ENCODE measurements at places on chromosomes 12 and 14.

DNA sequence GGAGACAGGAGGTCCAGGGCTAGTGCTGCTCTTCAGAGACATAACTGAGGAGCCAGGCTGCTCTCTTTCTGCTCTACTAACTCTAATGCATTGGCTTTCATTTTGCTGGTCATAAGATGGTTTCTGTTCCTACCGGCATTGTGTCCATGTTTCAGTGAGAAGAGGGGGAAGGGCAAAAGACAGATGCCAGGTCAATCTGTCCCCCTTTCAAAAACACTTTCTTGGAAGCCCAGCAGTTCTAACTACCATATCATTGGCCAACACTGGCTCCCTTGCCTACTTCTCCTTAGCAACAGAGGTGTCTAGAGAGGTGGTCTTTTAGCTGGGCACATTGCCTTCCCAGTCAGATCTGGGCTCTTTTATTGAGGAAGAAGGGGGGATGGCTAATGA lies 63.9 kb downstream of the TGFB3 start:
- DNase-seq = no peak

DNA sequence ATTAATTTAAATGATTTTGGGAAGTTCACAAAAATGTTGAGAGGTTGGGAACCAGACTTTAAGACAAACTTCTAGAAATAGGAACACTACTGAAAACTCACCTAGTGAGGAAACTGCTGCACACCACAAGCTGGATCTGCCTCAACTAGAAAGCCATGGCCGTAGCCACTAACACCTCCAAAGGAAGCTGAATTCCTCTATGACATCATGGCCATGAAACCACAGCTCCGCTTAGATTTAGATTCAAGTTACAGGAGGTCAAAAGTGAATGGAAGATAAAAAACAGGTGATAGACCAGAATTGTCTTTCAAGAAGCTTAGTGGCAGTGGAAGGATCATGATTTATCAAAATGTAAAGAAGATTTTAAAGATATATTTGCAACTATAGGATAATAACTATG lies 208.8 kb upstream of the ALG10 start:
- no peak for DNase-seq

- DNase-seq = no peak
These were observed 199.9 kb downstream of the CCDC91 start for GRCh38 chr12:28390206-28390605.

GRCh38 chr14:100584056-100585031 lies 2.9 kb downstream of the BEGAIN start:
- DNase-seq = no peak

GRCh38 chr14:94171208-94171607 lies 2.9 kb upstream of the PPP4R4 start:
- no peak for DNase-seq

DNA sequence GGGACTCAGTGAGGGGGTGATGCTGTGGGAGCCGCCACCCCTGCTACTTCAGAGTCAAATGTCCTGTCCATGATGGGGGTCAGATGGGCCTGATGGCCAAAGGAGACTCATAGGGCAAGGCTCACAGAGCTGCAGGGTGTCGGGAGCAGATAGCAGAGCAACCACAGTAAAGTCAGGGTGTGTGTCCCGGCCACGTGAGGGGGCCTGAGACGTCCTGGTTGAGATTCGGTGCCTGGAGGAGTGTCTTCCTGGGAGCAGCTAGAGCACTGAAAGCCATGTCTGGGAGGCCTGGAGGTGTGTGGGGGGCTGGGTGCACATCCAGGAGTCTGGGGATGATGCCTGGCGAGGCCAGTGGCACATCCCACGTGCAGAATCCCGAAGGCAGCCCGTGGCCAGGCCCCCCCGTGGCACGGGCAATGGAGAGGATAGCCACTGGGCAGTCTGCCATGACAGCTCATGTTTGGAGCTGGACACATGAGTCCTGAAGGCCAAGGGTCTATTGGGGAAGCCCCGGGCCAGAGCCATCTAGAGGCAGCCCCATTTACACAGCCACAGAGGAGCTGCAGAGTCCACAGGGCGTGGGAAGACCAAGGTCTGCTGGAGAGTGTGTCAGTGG lies 308.0 kb upstream of the SFSWAP start:
- no peak for DNase-seq

DNA sequence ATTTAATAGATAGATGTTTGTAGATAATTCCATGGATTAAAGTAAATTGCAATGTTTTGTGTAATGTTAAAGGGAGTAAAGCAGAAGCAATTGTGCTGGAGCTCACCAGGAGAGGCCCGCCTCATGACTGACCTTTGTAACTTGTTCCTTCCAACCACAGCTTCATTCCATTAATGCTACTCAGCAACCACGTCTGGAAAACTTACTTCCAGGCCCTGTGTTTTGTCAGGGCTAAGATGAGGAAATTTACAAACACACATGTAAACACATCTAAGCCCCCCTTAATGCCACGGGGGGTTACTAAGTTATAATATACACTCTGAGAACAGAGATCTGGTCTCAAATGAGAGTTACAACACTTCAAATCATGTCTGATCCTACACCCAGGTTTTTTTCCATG lies 12.4 kb downstream of the LUM start:
- no peak for DNase-seq

GRCh38 chr14:87869619-87870583 lies 123.1 kb downstream of the GALC start:
- no peak for DNase-seq

GRCh38 chr14:80215081-80215480 lies 3.8 kb upstream of the DIO2 start:
- no peak for DNase-seq

- no peak for DNase-seq
These were observed 25.4 kb downstream of the ATG14 start for GRCh38 chr14:55386037-55386808.

DNA sequence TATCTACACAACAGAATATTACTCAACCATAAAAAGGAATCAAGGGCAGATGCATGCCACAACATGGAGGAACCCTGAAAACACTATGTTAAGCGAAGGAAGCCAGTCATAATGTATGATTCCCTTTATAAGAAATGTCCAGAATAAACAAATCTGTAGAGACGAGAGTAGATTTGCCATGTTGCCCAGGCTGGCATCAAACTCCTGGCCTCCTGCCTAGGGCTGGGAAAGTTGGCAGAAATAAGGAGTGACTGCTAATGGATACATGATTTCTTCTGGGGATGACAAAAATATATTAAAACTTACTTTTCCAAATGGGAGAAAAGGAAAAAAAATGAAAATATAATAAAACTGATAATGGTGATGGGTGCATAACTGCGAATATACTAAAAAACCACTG lies 10.9 kb downstream of the CLIP1 start:
- DNase-seq = no peak

DNA sequence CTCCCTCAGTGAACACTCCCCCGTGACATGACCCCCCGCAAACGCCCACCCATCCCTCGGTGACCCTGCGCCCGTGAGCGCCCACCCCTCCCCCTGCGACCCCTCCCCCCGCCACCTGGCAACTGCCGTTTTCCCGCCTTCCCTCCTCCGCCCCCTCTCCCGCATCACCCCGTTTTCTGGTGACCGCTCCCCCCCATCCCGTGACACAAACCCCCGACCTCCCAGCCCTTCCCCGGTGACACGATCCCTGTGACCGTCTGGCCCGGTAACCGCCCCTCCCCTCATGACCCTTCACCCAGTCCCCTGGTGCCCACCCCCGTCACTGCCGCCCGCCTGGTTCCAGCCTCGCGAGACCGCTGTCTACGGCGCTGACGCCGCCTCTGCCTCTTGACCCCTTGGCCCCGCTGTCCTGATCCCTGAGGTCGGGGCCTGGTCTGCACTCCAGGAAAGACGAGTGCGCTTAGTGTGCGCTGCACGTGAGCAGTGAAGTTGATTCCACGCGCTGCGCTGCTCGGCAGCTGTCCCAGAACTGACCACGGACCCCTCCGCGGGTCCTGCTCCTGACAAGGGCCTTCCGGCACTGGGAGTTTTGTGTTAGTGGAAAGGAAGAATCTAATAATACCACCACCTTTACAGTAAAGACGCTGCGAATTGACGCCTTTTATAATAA lies 59.4 kb downstream of the DDX51 start:
- DNase-seq = peak; percentile 74

DNA sequence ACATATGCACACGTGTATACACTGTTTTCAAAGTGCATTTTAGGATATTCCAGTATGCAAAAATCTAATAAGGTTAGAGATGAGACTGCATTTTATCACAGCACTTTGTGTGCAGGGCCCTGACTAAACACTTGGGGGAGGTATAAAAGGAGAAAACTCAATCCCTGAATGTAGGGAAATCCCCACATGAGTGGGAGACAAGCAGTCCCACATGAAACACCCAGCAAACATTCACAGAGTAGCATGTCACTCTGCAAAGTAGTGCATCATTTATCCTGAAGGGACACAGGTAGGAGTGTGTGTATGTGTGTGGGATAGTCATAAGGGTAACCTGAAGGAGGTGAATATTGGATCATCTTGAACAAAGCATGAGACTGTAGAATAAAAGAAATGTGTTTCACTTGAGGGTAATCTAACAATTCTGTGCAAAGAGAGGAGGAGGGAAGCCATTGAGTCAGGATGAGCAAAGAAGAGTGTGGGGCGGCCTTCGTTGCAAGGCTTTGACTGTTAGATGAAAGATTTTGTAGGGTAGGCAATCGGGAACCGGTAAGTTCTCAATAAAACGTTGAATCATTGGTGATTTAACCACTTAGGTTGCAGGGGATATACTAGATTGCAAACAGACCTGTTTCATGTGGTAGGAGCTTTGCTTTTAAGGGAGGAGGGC lies 2.9 kb downstream of the PRPF40B start:
- no peak for DNase-seq

GRCh38 chr14:104680806-104681688 lies 8.4 kb upstream of the INF2 start:
- peak; percentile 56 for DNase-seq

- DNase-seq = no peak
These were observed 64.3 kb downstream of the PCNX1 start for GRCh38 chr14:70971560-70971959.

- no peak for DNase-seq
These were observed 99.3 kb downstream of the SPTSSA start for GRCh38 chr14:34362641-34363251.

DNA sequence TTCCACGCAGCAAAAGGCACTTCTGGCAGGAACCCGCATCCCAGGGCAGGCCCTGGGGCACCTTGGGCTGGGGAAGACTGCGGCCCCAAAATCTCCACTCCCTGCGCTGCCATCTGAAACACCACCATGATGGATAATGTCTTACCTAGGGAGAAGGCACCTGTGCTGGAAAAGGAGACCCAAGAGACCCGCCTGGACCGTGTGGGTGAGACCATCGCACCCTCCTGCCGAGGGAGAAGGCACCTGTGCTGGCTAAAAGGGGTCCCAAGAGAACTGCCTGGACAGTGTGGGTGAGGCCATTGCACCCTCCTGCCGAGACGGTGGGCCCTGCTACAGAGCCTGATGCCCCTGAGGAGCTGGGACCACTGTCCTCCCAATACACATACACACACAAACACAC lies 24.8 kb upstream of the INF2 start:
- DNase-seq = no peak

DNA sequence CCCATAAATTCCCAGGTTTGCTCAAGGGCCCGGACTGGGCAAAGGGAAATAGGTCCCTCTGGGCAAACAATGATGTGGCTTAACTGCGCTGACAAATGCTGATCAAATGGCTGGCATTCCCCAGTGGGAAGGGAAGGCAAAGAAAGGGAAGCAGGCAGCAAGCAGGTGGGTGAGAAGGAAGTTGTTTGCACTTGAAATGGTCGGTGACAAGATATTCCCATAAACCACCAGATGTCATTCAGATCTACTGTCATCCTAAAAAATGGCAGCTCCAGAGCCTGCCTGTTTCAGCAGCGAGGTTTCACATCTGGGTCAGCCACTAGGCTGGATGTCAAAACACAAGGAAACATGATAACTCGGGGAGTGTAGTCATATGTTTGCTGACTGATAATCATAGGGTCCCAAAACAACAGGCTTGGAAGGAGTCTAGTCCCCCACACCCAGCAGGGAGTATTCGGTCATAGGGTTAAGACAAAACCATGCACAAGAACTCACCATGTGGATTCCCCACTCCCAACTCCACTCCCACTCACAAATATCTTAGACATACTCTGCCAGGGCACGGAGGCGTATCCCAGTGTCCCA lies 37.9 kb upstream of the MDM1 start:
- DNase-seq = no peak

DNA sequence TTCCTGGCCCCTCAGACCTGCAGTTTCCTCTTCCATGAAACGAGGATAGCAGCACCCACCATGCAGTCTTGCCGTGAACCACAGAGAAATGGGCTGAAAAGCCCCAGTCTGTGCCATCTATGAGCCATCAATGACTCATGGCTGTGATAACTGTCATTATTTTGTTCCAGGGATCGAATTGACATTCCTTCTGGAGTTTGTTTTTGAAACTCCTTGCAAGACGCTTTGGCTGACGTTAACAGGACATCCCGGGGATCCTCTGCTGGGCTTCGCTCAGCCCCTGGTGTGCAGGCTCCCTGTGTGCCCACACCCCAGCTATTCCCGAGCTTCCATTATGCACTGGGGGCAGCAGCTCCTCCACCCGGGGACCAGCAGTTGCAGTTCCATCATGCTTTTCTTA lies 33.8 kb downstream of the MMAB start:
- no peak for DNase-seq

- DNase-seq = no peak
These were observed 415.9 kb downstream of the BCL11B start for GRCh38 chr14:98855926-98856715.

- DNase-seq = no peak
These were observed 51.4 kb downstream of the FGD4 start for GRCh38 chr12:32450768-32451167.

GRCh38 chr12:12178559-12178958 lies 88.3 kb downstream of the LRP6 start:
- DNase-seq = no peak

DNA sequence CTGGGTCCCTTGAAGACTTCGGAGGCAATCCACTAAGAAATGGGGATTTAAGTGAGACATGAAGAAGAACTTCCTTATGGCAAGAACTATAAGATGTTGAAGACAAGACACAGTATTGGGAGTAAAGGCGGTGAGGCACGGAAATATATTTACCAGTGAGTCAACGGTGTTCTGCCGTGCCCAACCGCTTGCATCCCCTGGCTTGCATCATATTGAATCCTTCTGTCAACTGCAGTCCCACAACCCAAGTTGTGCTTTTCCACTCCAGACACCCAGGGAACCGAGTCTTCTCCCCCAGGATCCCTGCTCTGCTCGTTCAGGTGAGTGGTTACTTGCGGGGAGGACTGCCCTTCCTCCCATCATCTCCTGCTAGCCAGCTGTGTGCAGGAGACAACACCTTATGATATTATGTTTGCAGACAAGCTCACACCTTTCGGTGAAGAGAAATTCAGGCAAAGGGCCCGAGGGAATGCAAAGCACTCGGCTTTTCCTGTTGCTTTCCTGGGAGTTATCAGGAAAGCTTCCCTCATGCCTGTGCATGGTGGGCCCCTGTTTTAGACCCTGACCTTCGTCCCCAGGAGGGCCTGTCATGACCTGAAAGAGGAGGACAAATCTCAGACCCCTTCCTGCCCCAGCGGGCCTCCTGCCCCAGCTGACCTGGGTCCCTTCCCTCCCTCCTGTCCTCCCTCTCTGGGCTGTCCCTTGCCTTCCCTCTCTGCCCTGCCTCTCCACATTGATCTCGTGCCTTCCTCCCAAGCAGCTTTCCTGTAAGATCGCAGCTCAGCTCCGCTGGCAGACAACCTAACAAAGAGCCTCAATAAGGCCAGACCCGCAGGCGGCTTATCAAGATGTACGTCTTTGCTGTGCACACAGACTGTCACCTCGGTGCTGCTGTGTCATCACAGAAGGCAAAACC lies 4.3 kb upstream of the LRTM2 start:
- DNase-seq = peak; percentile 34

GRCh38 chr14:39434401-39434800 lies 2.2 kb upstream of the FBXO33 start:
- DNase-seq = no peak
